NCI-H2171 (cell line): ENCODE measurements at places on chromosomes 13 and 19.

DNA sequence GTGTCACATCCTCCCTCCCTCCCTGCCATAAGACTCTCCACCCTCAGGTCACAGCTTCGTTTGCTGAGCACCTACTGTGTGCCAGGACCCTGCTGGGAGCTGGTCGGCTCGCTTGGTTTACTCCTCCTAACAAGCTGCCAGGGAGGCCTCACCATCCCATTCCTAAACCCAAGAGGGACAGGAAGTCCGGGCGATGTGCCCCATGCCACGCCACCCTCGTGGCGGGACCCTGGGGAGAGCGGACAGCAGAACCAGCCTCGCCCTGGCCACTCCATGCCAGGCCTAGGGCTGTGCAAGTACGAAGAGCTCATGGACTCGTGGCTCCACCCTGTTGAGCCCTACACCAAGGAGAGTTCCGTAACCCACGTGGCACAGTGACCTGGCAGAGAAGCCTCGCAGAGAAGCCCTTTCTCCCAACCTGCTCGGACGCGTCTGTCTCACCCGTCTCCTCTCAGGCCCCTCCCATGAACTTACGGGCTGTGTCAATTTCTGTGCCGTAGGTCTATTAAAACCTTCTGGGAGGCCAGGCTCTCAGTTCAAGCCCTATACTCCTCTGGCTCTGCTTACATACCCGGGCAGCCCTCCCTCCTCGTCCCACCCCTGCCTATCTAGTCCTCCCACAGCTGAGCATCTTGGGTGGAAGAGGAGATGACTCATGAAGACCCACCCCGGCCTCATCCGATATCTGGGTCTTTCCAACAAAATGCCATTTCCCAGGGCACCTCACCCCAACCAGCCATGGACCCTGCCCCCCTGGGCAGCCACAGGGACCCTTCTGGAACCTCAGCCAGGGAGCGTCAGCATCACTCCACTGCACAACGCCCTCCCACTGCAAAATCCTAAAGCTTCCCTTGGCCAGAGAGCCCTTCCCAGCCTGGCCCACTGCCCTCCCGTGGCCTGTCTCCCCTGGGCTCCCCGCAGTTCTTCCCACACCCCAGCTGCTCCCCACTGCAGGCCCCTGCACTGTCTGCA is 2.6 kb downstream of the UBXN6 start:
- DNase-seq, result no peak

DNA sequence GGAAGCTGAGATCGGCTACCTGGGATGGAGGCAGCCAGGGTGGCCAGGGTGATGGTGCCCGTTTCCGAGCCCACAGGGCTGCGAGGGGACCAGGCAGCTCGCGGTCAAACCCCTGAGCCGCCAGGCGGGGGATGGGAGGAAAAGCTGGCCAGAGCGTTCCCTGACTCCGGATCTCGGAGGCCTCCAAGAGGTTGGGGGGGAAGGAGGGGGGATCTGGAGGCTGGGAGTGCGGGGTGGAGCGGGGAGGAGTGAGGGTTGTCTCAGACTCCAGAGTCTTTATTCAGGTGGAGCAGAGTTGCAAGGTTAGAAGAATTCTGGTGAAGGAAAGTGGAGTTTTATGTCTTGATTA is 1.1 kb downstream of the CACNG7 start:
- DNase-seq, result no peak

DNA sequence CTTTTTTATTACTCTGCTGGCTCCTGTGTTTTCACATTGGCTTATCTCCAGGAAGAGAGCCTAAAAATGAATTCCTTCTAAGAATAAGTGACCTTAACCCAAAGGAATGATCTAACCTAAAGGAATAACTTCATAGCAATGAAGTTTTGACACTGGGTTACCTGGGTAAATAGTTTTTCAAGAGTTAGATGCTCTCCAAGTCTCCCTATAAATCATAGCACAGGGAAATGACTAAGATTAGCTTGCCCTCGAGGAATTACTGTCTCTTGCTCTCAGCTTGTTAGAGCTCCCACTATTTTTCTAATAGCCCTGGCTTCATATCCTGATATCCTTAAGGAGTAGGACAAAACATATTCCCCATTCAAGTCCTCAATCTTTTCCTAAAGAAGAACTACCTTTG is 66.3 kb downstream of the SPRY2 start:
- no peak for DNase-seq

- no peak for DNase-seq
Measured at GRCh38 chr13:64099994-64100393, 2684.3 kb upstream of the PCDH20 start.

GRCh38 chr13:67146523-67147130 is 83.5 kb downstream of the PCDH9 start:
- no peak for DNase-seq

DNA sequence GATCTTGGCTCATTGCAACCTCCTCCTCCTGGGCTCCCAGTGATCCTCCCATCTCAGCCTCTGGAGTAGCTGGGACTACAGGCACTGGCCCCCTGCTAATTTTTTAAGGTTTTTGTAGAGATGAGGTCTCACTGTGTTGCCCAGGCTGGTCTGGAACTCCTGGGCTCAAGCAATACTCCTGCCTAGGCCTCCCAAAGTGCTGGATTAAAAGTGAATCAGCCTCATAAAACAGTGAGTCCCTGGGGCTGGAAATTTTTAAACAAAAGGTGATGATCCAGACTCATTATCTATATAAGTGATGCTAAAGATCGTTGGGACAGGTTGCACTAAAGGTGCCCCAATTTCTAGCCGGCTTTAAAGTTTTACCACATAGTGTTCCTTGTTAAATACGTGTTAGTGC is 112.7 kb downstream of the LMO7 start:
- DNase-seq, result no peak

- no peak for DNase-seq
Measured at GRCh38 chr13:40126306-40127085, 471.0 kb downstream of the COG6 start.

DNA sequence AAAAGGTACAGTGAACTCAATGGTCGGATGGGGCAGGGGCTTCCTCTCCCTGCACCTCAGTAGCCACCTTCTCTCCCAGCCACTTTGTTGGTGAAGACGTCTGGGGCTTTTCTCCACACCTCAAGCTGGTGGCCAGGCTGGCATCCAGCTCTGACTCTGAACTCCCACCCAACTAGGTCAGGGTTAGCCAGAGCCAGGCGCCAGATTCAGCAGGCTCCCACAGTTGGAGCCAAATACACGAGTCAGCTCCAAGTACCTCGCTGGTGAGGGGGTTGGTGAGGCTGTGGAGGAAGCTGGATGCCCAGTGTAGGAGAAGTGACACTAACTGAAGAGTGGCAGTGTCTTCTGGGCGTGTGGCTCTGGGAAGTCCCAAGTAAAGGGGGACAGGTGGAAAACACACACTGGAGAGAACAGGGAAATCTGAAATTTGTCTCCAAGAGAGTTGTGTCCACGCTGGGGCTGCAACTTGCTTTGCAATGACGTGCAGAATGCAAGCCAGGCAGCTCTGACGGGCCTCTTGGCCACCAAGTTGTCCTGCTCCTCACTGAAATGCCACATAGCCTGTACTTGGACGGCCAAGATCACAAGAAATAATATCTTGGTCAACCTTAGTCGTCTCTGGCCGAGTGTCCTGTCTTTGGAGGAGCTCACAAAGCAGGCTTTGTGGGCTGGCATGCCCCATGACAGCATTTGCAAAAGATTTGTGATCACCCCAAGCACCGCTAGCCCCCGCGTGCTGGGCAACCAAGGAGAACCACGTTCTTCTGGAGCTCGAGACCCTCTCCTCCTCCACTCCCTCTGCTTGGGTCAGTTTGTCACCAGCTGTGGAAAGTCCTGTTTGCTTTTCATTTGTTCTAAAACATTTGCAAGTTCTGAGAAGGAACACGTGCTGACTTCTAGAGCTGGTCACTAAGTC is 18.1 kb downstream of the SLC7A1 start:
- DNase-seq, result no peak

DNA sequence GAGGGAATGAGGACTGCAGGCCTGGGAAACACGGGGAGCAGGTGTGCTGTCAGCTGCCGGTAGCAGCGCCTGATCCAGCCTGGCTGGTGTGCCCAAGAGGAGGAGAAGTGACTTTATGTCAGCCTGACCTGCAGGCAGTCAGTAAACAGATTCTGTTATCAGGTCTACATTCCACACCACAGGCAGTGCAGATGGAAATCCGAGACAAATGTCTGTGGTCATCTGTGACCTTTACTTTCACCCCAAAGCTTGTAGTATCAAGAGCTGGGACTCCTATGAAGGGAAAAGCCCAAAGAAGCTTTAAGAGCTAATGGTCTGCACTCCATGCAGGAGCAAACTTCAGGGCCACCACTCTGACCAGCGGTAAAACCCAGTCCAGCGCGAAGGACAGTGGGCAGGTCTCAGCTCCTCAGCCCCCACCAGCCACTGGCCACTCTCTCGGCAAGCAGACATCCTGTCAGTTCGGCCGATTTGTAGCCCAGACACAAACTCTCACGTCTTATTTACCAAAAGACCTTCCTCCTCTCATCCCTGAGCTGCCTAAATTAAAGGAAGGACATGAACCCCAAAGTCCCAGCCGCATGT is 7.7 kb downstream of the EPS15L1 start:
- DNase-seq, result no peak

GRCh38 chr13:94228763-94229162 is 250.7 kb downstream of the DCT start:
- no peak for DNase-seq

GRCh38 chr13:46546084-46546768 is 6.7 kb upstream of the LRCH1 start:
- no peak for DNase-seq

GRCh38 chr19:39166571-39167391 is 30.0 kb upstream of the NCCRP1 start:
- no peak for DNase-seq

DNA sequence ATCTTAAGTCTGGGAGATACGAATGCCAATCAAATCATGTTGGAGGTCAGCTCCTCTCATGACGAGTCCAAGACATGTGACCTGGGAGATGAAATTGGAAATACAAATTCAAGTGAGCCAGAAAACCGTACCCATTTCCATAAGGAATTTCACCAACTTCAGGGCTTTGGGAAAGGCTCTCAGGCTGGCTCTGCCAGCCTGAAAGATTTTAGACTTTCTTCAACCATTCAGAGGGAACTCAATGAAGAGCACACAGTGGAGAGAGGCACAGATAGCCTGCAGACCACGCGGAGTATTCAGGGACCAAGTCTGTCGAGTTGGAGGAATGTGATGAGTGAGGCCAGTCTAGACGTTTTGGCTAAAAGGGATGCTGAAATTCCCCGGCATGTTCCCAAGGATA is 204.6 kb downstream of the MTUS2 start:
- DNase-seq, result no peak

DNA sequence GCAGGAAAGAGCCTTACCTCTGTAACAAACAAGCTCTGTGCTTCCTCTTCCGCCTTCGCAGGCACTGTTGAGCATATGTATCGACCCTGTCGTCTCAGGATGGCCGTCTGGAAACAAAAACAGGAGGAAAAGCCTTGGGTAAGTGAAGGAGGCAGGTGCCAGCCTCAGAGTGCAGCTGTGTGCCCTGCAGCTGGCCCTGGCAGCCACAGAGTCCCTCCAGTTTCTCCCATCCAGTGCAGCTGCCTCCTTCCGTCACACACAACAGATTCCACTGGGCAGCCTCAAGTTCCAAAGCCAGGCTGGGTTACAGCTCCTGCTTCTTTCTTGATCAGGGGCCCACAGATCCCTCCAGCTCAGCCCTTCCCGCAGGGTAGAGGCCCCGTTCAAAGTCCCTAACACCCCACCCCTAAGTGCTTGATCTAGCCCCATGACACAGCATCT is 47.7 kb downstream of the DOCK9 start:
- no peak for DNase-seq
